Breast epithelium (tissue), 4 donors: ENCODE measurements at places on chromosomes 1 and 21. TPM values are rescaled to one million over a fixed set of nuclear protein-coding genes. Genes with fewer than 3 reads are reported as not detected.
A peak's percentile ranks its signal among the peaks of the same experiment; 100 is the strongest.

Gene HTR6
- total RNA-seq, result not detected

GRCh38 chr1:39927538-39927937 lies 25.8 kb upstream of the MYCL start:
- H3K36me3 ChIP-seq, result no peaks in the 10 kb centered on the region
- H3K27ac ChIP-seq, result peak overlapping the region; percentile 90
- no peak overlapping the region for H3K4me3 ChIP-seq
- no peaks in the 10 kb centered on the region for H3K27me3 ChIP-seq

- H3K27me3 ChIP-seq, result no peaks in the 10 kb centered on the region
- no peak for DNase-seq
- H3K27ac ChIP-seq, result peak overlapping the region; percentile 90
- H3K4me1 ChIP-seq, result no peaks in the 10 kb centered on the region
- no peaks in the 10 kb centered on the region for H3K36me3 ChIP-seq
- peak overlapping the region; percentile 50 for H3K4me3 ChIP-seq
These were observed 155.9 kb upstream of the RUNX1 start for GRCh38 chr21:35204850-35205541.

DNA sequence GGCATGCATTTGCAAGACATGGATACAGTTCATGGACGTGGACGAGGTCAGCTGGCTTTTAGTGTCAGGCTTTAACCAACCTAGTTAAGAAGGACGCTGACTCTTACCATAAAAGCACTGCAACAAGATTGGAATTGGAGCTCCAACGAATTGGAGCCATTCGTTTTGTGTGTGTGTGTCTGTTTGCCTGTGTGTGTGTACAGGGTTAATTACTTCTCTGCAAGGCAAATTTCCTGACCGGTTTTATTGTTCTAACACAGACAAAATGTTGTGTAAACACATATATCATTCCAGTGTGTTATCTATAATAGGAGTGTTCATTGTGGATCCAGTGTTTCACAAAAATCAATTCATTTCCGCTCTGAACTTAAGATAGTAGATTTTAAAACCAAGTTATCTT lies 7.9 kb downstream of the ITSN1 start:
- no peaks in the 10 kb centered on the region for H3K36me3 ChIP-seq
- H3K4me3 ChIP-seq, result no peak overlapping the region
- DNase-seq, result no peak
- H3K4me1 ChIP-seq, result no peaks in the 10 kb centered on the region
- H3K27me3 ChIP-seq, result no peaks in the 10 kb centered on the region
- H3K27ac ChIP-seq, result no peak overlapping the region

Gene MMP23B
- total RNA-seq, result 15.5 TPM

Gene GPR25
- not detected for total RNA-seq

DNA sequence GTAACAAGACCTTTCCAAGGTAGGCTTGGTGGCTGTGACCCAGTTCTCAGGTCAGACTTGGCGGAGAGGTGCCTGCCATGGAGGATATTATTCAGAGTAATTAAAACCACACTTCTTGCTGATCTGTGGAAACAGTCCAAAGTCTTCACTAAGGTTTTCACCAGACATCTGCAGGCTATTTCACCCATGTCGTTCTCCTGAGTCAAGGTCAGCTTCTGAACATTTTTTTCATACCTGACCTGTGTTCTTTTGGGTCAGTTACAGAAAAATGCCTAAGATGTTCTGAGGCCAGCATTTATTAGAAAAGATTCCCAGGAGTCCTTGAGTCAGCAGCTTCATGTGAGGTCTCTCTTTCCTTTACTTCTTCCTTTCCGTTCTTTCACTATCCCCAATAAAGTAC lies 54.9 kb downstream of the RGL1 start:
- H3K36me3 ChIP-seq, result no peaks in the 10 kb centered on the region
- H3K27ac ChIP-seq, result peak overlapping the region; percentile 20
- no peaks in the 10 kb centered on the region for H3K4me1 ChIP-seq

- H3K4me1 ChIP-seq, result no peaks in the 10 kb centered on the region
- H3K27me3 ChIP-seq, result no peaks in the 10 kb centered on the region
- peak overlapping the region; percentile 29 for H3K27ac ChIP-seq
- H3K4me3 ChIP-seq, result no peak overlapping the region
These were observed 199.1 kb downstream of the SLC45A1 start for GRCh38 chr1:8516793-8517556.

Gene CACNA1S
- total RNA-seq, result not detected

DNA sequence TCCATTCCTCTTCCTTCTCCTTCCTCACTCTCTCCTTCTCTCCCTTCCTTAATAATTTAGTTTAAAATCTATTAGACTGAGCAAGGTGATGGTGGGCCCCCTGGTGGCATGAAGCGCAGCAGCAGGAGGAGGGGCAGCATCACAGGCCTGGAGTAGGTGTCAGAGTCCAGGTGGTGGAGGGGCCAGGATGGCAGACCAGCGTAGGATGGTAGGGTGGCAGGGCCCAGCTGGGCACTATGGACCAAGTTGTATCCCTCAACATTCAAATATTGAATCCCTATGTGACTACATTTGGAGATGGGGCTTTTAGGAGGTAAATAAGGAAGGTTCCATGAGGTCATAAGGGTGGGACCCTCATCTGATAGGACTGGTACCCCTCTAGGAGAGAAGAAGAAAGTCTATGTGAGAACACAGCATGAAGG lies 61.0 kb downstream of the WDR4 start:
- no peaks in the 10 kb centered on the region for H3K27me3 ChIP-seq
- no peaks in the 10 kb centered on the region for H3K36me3 ChIP-seq
- no peaks in the 10 kb centered on the region for H3K4me1 ChIP-seq
- peak; percentile 43 for DNase-seq

Gene CDA
- total RNA-seq, result 1.0 TPM

DNA sequence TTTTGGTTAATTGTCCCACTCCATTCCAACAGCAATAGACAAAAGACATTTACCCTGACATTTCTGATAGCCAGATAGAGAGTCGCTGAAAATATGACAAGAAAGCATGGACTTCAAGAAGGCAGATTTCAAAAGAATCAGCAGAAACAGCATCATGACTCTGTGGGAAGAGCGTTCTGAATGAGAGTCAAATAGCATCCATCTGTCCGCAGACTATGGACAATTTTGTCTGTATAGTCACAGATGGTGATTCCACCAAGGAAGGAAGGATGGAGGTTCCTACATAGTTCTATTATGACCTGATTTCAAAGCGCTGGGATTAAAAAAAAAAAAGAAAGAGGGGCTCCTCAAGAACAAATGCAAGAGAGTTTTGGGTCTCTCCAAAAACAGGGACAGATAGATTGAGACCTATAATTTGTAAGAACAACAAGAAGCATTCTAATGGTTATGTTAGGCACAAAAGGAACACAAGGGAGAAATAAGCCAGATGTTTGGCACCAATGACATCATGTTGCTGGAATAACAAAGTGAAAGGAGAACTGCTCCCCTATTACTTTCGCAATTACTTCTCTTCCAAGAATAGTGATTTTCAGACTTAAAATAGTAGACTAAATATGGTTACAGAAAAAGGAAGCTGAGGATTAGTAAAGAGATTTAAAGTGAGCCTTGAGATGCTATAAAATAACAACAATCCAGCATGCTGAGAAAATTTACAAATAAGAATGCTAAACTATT lies 28.5 kb downstream of the NIBAN1 start:
- no peaks in the 10 kb centered on the region for H3K27me3 ChIP-seq
- no peaks in the 10 kb centered on the region for H3K36me3 ChIP-seq
- peak overlapping the region; percentile 64 for H3K27ac ChIP-seq

- no peaks in the 10 kb centered on the region for H3K4me1 ChIP-seq
- no peak overlapping the region for H3K27ac ChIP-seq
- no peak overlapping the region for H3K4me3 ChIP-seq
These were observed 36.5 kb downstream of the NCF2 start for GRCh38 chr1:183553764-183554163.

DNA sequence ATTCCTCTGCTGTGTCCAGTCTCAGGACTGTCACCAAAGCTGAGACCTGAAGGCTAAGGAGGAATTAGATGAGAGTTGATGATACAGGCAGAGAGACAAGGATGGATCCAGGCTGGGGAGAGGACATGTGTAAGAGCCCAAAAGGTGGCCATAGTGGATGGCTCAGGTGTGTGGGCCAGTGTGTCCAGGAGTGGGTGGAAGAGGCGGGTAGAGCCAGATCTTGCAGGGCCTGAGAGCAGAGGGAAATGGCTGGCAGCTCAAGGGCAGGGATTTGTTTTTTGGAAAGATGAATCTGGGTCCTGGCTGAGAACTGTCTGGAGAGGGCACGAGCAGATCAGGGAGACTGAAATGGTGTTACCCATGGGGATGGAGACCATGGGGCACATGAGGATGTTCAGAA lies 38.1 kb downstream of the AZIN2 start:
- H3K27me3 ChIP-seq, result no peaks in the 10 kb centered on the region
- no peak for DNase-seq
- no peak overlapping the region for H3K4me3 ChIP-seq
- H3K27ac ChIP-seq, result no peak overlapping the region
- no peaks in the 10 kb centered on the region for H3K4me1 ChIP-seq

Gene UAP1
- total RNA-seq, result 190 TPM

Gene LCE1C
- not detected for total RNA-seq

Gene ASPM
- total RNA-seq, result 0.59 TPM

DNA sequence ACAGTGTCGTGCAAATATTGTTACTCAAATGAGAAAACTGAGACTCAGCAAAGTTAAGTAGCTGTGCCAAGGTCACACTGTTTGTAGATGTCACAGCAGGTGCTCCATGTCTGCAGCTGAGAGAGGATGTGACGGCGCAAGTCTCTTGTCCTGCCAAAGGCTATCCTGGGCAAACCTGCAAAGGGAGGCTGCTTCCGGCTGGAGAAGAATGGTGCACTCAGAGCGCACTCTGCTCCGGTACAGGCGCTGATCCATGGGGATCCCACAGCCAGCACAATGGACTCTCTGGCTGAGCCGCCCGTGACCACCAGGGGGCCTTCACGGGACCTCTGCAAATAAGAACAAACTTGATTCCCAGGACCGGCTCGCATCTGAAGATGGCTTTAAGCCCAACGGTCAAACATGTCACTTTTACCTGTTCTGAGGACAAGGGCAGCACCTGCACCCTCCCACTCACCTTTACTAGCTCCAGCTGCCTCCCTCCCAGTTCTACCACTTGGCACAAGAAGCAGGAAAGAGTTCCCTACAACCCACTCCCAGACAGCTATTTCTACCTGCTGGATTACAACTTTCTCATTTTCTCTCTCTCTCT lies 21.9 kb downstream of the RD3 start:
- no peak overlapping the region for H3K4me3 ChIP-seq
- no peak overlapping the region for H3K27ac ChIP-seq
- no peaks in the 10 kb centered on the region for H3K4me1 ChIP-seq
- H3K36me3 ChIP-seq, result no peaks in the 10 kb centered on the region
- no peaks in the 10 kb centered on the region for H3K27me3 ChIP-seq

Gene USH2A
- total RNA-seq, result not detected

DNA sequence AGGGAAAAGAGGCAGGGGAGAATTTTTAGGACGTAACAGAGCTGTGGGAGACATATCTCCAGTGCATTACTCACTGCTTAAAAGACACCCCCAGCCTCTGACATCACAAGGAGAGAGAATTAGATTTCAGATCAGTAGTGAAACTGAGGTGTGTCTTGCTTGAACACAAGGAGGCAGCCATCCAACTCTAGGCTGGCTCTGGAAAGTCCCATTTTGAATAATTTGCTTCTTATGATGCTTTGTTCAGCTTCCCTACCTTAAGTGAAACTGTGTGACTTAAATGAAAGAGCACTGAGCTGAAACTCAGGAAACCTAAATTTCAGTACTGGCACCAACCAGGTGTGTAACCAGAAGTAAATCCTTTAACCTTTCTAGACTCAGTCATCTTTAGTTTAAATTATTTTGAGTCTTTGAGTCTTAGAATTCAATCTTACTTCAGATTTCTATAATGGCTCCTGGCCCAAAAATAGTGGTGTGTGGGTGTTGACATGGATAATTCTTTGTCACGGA lies 251.6 kb upstream of the SGIP1 start:
- no peak for DNase-seq
- H3K27me3 ChIP-seq, result no peaks in the 10 kb centered on the region
- H3K4me1 ChIP-seq, result peaks cover 10% of the 10 kb centered on the region
- peak overlapping the region; percentile 71 for H3K27ac ChIP-seq
- no peaks in the 10 kb centered on the region for H3K36me3 ChIP-seq
- H3K4me3 ChIP-seq, result no peak overlapping the region

DNA sequence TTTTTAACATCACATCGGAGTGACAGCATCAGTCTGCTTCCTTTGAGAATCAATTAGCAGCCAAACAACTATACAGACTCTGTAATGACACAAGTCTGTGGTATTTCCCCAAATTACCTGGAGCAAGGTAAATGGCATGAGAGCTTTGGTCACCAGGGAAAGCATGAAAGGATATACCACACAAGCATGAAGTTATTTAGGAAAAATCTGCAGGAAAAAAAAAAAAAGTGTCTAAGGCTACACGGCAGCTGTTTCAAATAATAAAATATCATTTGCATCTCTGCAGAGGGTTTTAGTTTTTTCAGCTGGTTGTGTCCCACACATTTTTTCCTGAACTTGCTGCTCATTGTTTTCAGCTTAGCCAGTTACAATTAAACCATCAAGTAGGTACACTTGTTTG lies 234.7 kb downstream of the TTLL7 start:
- H3K27ac ChIP-seq, result no peak overlapping the region
- H3K4me3 ChIP-seq, result no peak overlapping the region
- no peaks in the 10 kb centered on the region for H3K36me3 ChIP-seq
- no peak for DNase-seq
- no peaks in the 10 kb centered on the region for H3K27me3 ChIP-seq

DNA sequence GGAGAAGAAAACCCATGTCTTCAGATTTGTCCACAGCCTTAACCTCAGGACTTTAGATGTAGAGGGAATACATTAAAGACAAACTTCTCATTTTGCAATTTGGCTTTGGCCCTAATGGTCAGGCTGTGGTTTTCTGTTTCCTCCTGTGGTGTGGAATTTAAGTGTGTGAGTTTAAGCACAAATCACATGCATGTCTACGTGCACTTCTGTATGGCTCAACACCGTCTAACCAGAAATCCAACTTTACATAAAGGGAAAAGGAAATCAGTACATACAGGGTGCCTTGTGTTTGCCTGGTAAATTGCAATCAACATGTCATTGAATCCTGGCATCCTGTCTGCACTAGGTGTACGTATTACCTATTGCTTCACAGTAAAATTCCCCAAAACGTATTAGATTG lies 1.2 kb upstream of the ZNF124 start:
- no peaks in the 10 kb centered on the region for H3K4me1 ChIP-seq
- H3K4me3 ChIP-seq, result no peak overlapping the region
- DNase-seq, result no peak
- H3K27me3 ChIP-seq, result no peaks in the 10 kb centered on the region
- H3K27ac ChIP-seq, result no peak overlapping the region

- H3K4me1 ChIP-seq, result no peaks in the 10 kb centered on the region
- H3K36me3 ChIP-seq, result no peaks in the 10 kb centered on the region
- no peak overlapping the region for H3K27ac ChIP-seq
- DNase-seq, result no peak
These were observed 213.5 kb downstream of the LYPLAL1 start for GRCh38 chr1:219387211-219387610.

Gene RAVER2
- 21.1 TPM for total RNA-seq

GRCh38 chr1:160264795-160265307 lies 2.5 kb upstream of the DCAF8 start:
- H3K36me3 ChIP-seq, result no peaks in the 10 kb centered on the region
- H3K27ac ChIP-seq, result no peak overlapping the region
- DNase-seq, result no peak
- H3K27me3 ChIP-seq, result no peaks in the 10 kb centered on the region
- H3K4me1 ChIP-seq, result peaks cover 9% of the 10 kb centered on the region
- no peak overlapping the region for H3K4me3 ChIP-seq

Gene FAM72D
- total RNA-seq, result 0.32 TPM

- H3K36me3 ChIP-seq, result no peaks in the 10 kb centered on the region
- no peaks in the 10 kb centered on the region for H3K4me1 ChIP-seq
- no peaks in the 10 kb centered on the region for H3K27me3 ChIP-seq
- DNase-seq, result no peak
- H3K4me3 ChIP-seq, result no peak overlapping the region
These were observed 85.6 kb downstream of the WDR4 start for GRCh38 chr21:42793774-42794173.
